ENCODE measurements at places on chromosomes 11 and 22. TPM values are rescaled to one million over a fixed set of nuclear protein-coding genes. Genes with fewer than 3 reads are reported as not detected.

DNA sequence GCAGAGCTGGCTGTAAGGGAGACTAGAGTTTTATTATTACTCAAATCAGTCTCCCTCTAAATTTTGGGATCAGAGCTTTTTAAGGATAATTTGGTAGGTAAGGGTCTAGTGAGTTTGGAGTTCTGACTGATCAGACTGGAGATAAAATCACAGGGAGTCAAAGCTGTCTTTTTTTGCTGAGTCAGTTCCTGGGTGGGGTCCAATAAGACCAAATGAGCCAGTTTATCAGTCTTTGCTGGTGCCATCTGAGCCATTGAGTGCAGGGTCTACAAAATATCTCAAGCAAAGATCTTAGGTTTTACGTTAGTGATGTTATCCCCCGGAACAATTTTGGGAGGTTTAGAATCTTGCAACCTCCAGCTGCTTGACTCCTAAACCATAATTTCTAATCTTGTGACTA is 935.1 kb upstream of the RAG2 start:
- no peak for DNase-seq

DNA sequence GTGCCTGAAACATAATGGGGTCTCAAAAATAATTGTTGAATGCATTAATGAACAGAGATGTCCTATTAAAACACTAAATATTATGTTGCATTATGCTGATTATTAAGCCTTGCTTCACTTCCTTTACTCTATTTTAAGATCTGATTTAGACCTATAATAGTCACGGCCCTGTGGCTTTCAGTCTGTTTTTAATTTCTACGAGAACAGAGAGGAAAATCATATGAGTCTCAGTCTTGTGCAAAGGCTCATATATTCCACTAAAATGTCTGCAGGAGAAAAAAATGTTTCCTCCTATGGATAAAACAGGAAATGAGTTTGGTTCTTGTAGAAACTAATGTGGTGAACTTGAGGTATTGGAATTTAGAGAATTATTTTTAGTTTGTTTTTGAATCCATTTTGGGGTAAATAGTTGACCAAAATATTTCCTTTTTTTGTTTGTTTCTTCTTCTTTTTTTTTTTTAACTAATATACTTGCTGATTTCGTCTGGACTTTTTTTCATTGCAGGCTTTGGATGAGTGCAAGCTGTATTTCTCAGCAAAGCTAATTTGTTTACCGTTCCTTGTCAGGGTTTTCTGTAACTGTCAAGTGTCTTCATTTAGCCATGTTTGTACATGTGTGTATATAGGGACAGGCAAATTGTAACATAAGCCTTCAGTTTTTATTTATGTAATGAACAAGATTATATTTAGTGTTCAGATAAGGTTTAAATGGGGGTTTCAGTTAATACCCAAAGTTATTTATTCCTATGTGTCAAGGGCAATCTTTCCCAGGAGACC is 139.1 kb upstream of the DDI1 start:
- DNase-seq: no peak

GRCh38 chr11:48087974-48088681 is 107.8 kb downstream of the PTPRJ start:
- DNase-seq: peak; percentile 24

GRCh38 chr11:21628641-21629040 is 564.2 kb upstream of the ANO5 start:
- no peak for DNase-seq

DNA sequence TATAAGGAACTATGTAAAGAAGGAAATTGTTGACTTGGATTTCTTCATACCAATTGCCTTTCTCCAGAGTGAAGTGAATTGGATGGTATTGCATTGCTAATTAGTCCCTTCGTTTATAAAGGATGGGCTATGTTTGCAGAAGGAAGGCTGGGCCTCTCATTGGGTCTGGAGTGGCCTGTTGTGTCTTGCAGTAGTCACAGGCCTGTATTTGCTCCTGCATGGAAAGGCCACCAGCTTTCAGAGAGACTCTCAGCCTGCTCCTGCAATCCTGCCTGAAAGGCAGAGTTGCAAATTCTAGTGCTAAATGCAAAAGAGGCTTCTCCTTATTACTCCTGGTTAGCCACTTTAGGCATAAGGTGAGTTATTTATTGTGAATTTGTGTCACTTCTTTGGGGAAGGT is 103.8 kb downstream of the EXT2 start:
- DNase-seq: no peak

DNA sequence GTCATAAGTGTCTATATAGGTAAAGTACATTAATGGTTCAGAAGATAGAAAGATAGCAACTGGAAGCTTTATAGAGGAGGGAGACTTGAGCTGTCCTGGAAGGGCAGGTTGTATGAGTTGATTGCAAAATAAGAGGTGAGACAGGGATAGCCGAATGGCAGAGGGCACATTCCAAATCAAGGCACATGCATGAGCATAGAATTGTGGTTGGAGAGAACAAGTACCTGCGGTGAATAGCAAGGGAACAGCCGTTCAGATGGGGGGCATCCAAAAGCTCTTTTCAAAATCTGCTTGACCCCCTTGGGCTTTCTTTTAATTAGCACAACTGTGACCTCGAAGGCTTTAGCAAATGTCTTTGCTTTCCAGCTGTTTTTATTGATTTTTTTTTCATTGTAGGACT is 473.0 kb upstream of the CCDC90B start:
- no peak for DNase-seq

DNA sequence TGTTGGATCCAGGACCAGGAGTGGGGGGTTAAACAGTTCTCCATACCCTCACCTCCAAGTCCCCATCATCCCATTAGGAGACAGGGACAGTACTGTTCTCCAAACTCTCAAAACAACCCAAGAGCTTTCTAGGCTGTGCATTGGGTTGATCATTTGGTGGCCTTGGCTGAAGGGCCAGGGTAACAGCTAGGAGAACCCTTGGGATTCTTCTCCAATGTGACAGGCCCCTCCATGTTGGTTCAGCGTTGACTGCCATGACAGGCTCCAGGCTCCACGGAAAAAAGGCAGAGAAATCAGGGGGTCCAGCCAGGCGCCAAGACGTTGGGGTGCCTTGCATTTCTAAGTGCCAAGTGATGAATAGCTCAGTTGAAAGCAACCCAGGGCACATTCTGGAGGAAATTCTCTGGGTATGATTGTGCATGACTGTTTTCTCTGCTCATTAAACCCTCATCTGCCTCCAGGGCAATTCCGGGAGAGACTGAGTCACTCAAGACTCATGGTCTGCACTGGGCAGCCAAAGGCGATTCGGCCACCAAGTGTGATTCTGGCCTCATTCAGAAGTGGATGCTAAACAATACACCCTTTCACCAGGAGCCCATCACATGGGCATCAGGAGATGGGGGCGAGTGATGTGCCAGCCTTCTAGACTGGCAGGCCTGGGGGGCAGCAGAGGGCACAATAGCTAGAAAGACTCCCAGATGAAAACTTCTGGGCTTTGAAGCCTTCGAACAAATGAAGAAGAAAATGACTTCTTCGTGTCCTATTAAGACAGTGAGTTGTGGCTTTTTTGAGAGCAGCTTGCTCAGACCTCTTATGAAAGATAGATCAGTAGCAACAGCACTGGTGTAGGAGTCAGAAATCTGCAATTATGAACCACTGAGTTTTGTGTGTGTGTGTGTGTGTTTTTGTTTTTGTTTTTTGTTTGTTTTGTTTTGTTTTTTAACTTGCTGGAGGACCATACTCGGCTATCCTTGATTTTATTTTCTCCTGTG is 27.7 kb downstream of the CD44 start:
- DNase-seq: no peak

- no peak for DNase-seq
Measured at GRCh38 chr11:94780432-94780831, 12.3 kb downstream of the AMOTL1 start.

DNA sequence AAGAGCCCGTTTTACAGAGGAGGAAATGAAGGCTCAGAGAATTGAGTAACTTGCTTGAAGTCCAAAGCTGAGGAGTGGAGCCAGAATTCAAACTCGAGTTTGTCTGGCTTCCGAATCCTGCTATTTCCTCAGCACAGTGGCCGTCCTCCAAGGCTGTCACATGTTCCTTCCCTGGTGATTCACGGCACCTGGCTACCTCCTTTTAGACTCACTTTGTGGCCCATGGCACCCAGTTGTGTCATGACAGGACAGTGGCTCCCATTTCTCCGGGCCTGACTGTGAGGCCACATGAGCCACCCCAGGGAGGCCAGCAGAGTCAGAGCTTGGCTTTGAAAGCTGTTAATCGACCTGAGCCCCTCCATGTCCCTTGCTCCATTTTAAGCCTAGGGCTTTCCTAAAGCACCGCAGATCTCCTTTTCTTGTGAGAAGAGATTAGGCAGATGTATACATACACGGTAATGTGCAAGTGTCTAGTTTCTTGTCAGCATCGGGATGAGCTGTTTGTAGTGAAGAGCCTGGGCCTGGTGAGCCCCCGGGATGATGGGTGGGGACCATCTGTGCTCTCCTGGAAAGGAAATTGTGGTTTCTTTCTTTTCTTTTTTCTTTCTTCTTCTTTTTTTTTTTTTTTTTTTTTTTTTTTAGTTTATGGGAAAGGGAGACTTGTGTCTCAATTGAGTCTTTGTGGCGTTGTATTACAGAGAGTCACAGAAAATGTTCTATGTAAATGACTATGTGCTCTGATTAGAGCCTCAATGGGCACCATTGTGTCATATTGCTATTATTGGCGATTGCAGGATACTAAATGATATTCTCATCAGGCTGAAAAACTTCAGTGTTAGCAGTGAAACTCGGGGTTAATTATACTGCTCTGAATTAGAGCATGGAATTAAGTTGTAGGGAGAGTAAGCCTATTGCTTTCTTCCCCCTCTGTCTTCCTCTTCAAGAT is 54.8 kb downstream of the PTPRJ start:
- no peak for DNase-seq

DNA sequence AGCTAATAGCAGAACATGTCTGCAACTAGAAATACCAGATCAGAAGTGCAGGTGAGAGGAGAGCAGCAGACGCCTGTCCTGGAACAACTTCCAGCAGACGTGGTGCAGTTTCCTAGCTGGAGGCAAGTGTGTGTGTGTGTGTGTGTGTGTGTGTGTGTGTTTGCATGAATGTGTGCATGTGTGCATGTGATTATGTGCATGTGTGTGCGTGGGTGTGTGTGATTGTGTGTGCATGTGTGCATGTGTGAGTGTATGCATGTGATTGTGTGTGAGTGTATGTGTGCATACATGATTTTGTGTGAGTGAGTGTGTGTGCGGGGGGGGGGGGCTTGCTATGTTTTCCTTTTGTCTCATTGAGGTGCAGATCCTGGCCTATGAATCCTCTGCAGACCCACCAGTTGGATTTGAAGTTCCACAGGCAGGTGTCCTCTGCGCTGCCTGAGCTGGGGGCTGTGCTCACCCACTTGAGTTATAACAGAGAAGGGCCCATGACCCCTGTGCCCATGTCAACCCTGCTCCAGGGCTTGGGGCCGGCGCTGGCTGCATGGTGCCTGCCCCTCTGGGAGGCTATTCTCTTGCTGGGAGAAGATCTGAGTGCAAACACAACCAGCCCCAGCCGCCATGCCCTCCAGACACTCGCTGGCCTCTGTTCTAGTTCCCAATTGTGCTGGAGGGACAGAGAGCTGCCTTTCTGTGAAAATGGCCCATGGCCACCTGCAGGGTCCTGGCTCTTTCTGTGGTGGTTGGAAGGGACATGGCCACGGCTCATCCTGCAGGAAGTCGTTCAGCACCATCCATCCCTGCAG is 821.3 kb downstream of the BRD1 start:
- DNase-seq: no peak

The DDI1 gene
- not detected for total RNA-seq

The TST gene
- total RNA-seq: 44.6 TPM

The SCUBE2 gene
- not detected for total RNA-seq

The WNT7B gene
- total RNA-seq: 0.09 TPM

The LRRC56 gene
- 0.08 TPM for total RNA-seq

The BAD gene
- total RNA-seq: 33.0 TPM

The FAT3 gene
- not detected for total RNA-seq

All from HepG2 (cell line).